Left ventricle myocardium superior (tissue), 1 donor: ENCODE measurements at places on chromosomes 16 and 17. TPM values are rescaled to one million over a fixed set of nuclear protein-coding genes. Genes with fewer than 3 reads are reported as not detected.

- no peak for DNase-seq
These were observed 5.5 kb upstream of the FAM20A start for GRCh38 chr17:68606451-68607307.

DNA sequence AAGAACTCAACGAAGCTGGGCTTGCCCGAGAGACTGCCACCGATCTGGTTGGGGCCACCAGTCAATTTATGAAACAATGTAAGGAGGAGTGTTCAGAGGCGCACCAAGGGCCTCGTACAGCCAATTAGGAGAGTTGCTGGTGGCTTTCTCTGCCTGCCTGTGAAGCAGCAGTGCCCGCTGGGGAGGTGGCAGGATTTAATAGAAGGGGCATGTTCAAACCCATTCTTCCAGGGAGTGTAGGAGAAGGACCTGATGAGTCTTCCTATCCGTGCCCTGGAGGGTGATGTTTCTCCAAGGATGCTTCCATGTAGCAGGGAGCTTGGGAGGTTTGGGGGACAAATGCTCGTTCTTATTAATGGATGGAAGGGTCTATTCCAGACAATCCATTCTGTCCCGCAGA lies 178.4 kb downstream of the CCDC182 start:
- DNase-seq = no peak

The GUCY2D gene
- total RNA-seq = not detected

The IGFALS gene
- not detected for total RNA-seq

The GDPD1 gene
- total RNA-seq = 3.3 TPM

The TELO2 gene
- total RNA-seq = 21.6 TPM

DNA sequence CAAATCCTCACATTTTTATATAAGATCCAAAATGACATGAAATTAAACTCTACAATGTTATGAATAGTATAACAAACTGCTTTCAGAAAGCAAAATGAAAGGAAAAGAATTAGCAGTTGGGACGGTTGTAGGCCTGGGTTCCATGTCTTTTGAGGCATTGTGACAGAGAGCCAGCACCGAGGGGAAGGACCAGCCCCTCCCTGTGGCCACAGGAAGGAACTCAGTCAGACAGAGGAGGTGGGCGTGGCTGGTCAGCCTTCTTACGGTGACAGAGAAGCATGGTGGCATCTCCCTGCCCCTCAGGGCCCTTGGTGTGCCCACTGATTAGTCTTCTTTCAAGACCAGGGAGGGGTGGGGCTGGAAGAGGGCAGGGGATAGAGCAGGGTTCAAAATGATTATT lies 5.7 kb downstream of the ZNF319 start:
- peak; percentile 70 for DNase-seq

DNA sequence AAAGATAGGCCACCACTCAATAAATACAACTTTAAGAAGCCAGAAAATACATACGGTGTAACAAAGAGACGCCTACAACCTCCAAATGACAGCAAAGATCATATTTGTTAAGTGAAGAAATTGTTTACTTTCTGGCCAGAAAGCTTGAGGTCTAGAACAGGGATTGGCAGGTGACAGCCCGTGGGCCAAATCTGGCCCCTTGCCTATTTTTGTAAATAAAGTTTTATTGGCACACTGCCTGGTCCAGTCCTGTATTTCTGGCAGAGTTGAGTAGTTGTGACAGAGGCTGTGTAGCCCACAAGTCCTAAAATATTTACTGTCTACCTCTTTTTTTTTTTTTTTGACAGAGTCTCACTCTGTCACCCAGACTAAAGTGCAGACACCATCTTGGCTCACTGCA lies 3.4 kb upstream of the CLEC19A start:
- no peak for DNase-seq

The GJC1 gene
- 18.6 TPM for total RNA-seq

The KIF2B gene
- not detected for total RNA-seq

DNA sequence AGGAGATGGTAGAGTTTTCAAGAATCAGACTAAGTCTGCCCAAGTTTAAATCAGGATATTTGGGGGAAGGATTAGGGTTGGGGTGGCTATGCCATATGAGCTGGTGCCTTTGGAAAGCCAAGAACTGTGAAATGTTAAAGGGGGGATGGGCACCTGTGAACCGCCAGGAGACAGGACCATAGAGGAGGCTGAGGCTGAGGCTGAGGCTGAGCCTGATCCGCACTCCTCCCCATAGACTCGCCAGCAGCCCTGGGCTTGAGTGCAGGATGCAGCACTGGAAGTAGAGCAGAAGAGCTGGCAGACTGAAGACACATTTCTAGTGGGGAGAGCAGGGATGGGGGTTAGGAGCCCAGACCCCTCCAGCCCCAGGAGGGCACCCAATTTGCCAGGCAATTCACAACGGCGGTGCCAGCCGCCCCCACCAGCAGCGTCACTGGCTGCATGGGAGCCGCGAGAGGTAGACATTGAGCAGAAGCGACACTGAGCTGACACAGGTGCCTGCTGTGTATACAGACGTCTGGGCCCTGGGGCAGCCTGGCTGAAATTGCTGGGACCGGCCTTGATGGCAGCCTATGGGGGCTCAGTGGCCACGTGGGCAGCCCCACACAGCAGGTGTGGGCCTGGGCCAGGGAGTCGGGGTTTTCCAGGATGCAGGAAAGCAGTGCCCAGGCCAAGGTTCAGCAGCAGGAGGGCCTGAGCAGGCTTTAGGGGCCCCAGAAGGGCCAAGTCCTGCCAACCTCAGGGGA lies 9.2 kb downstream of the PIMREG start:
- DNase-seq = no peak

The USP32 gene
- 26.2 TPM for total RNA-seq

GRCh38 chr16:11383481-11384183 lies 38.4 kb downstream of the RMI2 start:
- no peak for DNase-seq

The FN3K gene
- total RNA-seq = 92.6 TPM

DNA sequence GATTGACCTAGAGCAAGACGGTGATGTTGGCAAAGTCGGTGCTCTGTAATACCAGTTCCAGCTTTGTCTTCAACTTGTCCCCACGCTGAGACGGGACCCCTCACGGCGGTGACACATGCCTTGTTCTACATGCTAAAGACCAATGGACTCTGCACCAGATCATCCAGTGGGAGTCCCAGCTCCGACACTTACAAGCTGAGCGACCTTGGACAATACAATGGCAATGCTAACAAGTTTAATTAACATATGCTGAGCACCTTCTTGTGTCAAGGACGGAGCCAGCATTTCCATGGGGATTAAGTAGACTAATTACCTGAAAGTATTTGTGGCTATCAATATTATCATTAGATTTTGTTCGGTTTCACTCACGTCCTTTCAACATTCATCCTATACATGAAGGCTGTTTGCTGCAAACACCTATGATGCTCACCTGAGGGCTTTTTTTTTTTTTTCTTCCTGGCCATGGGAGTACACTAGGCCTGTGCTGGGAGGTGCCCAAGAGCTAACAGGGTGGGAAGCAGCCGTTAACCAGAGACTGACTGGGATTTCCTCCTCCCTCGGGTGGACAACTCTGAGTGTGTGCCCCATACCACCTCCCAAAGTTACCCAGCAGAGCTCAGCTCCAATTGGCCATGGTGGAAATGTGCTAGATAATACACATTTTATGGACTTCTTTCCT lies 308.6 kb upstream of the ZFHX3 start:
- no peak for DNase-seq

The ATF7IP2 gene
- total RNA-seq = 50.0 TPM

- no peak for DNase-seq
These were observed 80.3 kb downstream of the RBFOX3 start for GRCh38 chr17:79530361-79531105.

GRCh38 chr17:42475121-42475520 lies 16.4 kb downstream of the ATP6V0A1 start:
- DNase-seq = no peak

GRCh38 chr17:3012926-3013581 lies 50.4 kb downstream of the OR1D5 start:
- peak; percentile 71 for DNase-seq

DNA sequence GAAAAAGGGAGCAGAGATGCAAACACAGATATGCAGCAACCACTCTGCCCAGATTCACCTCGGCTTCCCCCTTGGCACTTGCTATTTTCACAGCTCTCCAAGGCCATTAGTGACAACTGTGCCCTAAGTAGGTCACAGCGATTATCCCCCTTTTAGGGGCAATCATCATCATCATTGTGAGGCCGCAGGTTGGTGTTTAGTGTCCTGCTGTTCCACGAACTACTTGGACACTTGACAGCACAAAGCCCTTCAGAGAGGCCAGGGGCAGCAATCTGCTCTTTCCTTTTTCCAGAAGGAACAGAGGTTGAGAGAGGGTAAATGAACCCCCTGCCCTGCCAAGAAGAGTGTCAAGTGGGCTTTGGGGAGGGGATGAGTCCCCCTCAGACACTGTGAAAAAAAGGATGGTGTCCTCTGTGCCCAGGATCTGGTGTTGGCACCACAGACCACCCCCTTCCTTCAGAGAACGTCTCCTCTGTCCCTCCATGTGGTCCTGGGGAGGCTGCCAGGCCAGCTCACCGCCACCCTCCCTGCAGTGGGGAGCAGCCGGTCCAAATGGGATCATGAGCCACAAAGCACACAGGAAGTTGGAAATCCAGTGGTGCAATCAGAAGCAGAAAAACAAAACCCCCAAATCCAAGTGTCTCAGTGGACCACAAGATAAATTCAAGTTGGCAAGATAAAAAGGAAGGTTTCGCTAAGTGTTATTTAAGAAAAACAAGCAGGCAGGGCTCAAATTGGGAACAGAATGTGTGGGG lies 78.4 kb upstream of the MED9 start:
- peak; percentile 71 for DNase-seq

DNA sequence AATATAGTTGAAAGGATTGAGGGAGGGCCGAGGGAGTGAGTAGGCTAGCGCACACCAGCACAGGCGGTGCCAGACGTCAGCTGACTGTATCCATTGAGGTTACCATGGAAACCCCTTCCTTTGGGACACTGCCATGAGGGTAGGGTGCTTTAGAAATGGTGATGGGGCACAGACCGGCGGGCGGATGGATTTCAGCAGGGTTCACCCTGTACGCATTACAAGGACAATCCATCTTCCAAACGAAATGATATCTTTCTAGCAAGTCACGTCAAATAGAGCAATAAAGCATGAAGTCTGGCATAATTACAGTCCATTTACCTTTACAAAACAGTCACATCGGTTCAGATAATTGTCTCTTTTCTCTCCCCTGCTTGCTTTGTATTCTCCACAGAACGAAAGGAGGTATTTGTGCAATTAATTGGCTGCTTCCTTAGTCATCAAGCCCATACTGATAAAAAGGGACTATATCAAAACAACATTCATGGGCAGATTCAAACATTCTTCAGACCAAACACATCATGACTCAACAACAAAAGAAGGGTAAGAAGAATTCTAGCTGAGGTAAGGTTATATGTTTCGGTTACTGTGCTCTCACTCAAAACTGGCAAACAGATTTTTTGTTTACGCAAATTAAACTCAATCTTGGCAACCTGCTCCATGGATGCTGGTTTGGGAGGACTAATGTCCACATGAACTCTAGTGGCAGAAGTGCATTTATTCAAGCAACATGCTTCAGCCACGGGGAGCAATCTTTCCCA lies 140.6 kb downstream of the CDK5R1 start:
- DNase-seq = no peak

GRCh38 chr17:75342996-75343395 lies 53.8 kb upstream of the SLC25A19 start:
- no peak for DNase-seq

- DNase-seq = no peak
These were observed 25.4 kb downstream of the PCTP start for GRCh38 chr17:55776271-55776670.

The ABCA8 gene
- total RNA-seq = 38.6 TPM

DNA sequence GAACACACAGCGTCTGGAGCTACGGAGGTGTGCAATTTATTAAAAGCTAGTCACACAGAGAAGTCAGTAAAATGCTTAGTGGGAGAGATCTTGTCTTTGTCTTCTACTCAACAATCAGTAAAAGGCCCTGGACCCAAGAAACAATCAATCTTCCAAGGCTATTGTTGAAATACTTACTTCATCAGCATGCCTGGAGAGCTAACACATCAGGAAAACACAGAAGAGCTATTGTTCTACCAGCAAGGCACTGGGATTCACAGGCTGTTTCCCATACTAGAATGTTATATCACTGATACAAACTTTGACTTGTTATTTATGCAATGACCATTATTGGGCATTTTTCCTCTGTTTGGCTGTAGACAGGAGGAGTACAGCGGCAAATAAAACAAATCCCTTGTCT lies 247.8 kb upstream of the ERCC4 start:
- no peak for DNase-seq

DNA sequence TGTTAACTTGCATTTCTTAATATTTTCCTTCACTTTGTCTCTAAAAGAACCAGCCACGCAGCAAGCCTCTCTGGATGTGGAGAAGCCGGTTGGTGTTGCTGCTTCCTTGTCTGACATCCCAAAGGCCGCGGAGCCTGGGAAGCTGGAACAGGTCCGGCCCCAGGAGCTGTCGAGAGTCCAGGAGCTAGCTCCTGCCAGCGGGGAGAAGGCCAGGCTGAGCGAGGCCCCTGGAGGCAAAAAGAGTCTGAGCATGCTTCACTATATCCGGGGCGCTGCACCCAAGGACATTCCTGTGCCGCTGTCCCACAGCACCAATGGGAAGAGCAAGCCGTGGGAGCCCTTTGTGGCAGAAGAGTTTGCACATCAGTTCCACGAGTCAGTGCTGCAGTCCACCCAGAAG lies 22.8 kb downstream of the GINS2 start:
- DNase-seq = no peak

The SIAH1 gene
- 14.1 TPM for total RNA-seq

- no peak for DNase-seq
These were observed 84.7 kb downstream of the PRKCB start for GRCh38 chr16:23920446-23920845.

DNA sequence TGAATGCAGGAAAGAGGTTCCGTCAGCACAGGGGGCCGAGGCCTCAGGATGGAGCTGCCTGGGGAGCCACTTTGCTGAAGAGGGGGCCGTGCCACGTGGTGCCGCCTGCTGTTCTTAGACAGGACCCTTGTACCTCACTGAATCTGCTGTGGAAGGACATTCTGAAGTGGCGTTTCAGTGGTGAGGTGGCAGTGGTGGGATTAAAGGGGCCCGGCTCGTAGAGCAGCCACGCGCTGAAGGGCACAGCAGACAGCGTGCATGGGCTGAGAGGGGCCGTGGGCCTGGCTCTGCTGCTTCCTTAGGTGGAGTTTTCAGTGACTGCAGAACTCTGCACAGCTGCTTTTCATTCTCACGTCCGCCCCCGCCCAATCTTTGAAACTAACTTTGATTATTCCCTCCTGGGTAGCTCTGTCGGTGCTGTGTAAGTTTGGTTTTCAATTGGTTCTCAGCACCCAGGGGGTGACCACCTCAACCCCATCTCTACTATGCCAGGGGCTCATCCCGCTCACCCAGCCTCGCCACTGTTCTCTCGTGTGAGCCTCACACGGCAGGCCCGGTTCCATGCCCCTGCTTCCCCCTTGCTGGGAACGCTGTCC lies 70.3 kb downstream of the SEC14L1 start:
- DNase-seq = no peak
